Right renal cortex interstitium (tissue), 3 donors: ENCODE measurements at places on chromosomes 7 and 10. TPM values are rescaled to one million over a fixed set of nuclear protein-coding genes. Genes with fewer than 3 reads are reported as not detected.

GRCh38 chr7:83708531-83708930 is 59.6 kb upstream of the SEMA3E start:
- no peak for DNase-seq

DNA sequence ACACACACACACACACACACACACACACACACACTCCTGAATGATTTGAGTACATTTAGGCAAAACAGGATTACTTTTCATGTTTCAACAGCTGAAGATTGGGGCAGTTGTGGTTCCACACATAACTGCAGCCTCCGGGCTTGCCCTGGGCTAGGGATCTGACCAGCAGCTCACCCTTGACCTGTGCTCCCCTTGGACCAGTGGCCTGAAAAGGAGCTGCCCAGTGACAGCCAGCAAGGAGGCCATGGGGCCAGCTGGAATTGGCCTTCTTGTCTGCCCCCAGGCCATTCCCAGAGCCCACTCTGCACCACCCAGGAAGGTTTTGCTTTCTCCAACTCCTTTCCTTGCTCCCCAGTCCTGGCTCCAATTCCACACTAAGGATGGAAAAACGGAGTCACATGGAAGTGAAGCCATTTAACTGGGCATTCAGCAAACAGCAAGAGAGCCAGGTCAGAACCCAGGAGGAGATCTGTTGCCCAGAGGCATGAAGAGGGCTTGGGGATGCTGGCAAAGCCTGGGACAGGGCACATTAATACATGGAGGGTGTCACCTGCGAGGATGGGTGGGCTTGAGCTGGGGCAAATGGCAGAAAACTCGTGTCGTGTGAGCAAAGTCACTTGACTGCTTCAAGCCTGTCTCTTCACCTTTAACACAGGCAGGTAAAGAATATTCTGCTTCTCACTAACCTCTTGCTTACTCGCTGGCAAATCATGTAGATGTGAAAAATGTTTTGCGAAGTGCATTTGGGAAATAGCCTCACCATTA is 61.5 kb upstream of the GDF10 start:
- DNase-seq, result no peak

The SPDYE16 gene
- 1.8 TPM for polyA plus RNA-seq

DNA sequence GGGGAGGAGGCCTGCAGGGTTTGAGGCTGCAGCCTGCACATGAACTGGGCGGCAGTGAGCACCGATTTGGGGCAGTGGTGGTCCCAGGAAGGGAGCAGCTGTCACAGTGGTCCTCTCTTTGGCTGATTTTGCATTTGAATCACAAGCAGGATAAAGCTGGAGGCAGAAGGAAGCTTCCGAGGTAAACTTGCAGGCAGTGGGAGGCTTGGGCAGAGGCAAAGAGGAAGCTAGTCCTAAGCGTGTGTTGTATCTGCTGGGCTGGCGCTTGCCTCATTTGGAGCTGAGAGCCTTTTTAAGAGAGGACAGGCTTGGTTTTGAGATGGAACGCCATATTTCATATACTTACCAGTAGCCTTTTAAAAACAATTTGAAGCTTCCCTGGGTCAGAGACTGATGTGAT is 177.2 kb upstream of the PODXL start:
- DNase-seq, result no peak

The CPXM2 gene
- polyA plus RNA-seq, result 6.4 TPM

DNA sequence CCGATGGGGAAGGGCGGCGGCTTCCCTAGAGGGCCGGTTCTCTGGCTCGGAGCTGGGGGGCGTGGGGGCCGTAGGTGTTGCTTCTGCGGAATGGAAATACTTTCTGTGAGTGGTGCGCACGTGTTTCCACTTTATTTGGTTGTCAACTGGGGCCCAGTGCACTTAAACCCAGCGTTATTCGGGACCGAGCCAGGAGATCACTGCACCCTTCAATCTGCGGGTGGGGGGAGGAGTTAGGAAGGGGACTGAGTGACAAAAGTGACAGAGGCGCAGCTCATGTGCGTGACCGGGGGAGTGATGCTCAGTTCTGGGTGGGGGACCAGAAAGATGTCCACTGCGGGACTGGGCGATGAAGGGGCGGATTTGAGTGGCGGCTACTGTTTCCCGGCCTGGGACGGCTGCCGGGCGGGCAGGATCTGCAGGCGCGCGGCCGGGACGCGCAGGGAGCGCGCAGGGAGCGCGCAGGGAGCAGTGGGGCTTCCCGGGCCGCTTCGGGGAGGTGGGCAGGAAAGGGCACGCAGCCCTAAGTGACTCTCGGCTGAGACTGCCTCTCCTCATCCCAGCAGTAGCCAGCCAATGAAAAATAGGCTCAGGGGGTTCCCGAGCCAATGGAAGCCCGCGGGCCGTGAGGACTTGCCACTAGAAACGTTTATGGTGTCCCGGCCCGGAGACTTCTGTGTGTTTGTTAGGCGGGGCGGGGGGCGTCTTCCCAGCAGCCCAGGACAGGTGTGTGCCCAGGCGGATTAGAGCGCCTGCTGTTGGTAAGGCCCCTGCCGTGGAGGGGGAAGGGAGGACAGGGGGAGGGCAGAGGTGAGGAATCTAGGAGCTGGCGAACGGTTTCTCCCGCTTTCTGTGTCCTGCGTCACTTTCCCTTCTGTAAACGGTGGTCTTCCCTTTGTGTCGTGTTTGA is 54.3 kb upstream of the KDM7A start:
- DNase-seq, result no peak

The ARHGEF35 gene
- 28.7 TPM for polyA plus RNA-seq
